NCI-H1694 (cell line): ENCODE measurements at places on chromosomes 1 and 21.

DNA sequence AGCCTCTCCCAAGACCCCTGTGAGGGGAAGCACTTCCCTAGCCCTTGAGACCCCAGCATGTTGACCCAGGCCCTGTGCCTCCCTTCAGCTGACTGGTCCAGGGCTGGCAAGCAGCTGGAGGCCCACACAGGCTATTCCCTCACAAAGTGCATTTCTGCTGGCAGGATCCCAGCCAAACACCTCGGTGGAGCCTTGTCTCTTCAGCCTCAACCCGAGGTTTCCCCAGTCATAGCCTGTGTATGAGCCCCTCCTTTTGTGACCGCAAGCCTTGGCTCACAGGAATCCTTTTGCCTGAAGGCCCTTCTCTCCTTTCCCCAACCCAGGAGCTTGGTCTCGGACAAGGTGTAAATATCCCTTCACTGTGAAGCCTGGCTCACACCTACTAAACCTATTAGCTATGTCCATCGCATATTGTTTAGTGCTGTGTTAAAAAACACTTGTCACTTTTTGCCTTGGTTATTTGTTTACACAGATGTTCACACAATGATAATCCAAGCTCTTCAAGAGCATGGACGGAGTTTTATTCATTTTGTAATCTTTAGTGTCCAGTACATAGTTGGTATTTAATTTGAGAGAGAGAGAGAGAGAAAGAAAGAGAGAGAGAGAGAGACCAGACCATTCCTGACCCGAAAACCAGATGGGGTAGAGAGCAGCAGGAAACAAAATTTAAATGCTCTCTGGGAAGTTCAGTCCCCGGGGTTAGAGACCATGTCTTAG is 8.5 kb upstream of the CD247 start:
- DNase-seq, result no peak

- DNase-seq, result no peak
These were observed 99.4 kb upstream of the TLR5 start for GRCh38 chr1:223242382-223242955.

GRCh38 chr1:94036730-94037129 is 84.2 kb downstream of the ABCA4 start:
- DNase-seq, result no peak

- peak; percentile 61 for DNase-seq
These were observed 223.0 kb downstream of the PLA2G4A start for GRCh38 chr1:187051618-187052232.

- no peak for DNase-seq
These were observed 3.7 kb upstream of the DPT start for GRCh38 chr1:168732736-168733135.

GRCh38 chr1:35637401-35637809 is 3.9 kb downstream of the PSMB2 start:
- DNase-seq, result no peak

- DNase-seq, result peak; percentile 86
These were observed 137.7 kb upstream of the SMYD2 start for GRCh38 chr1:214143006-214143992.

DNA sequence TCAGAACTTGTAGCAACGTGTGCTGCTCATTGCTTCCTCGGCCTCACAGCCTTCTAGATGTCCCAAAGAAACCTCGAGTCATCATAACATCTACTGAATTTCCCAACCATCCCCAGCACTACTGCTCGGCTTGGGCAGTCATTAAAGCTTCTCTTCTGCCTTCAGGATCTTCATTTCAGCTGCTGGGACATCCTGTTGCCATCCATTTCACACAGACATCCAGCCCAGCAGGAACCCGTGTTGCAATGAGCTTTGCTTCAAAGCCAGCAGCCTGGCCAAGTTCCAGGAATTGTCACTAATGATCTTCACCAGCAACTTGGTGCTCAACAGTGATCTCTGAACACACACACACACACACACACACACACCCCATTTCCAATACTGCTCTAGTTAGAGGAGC is 18.5 kb downstream of the WLS start:
- DNase-seq, result peak; percentile 42

DNA sequence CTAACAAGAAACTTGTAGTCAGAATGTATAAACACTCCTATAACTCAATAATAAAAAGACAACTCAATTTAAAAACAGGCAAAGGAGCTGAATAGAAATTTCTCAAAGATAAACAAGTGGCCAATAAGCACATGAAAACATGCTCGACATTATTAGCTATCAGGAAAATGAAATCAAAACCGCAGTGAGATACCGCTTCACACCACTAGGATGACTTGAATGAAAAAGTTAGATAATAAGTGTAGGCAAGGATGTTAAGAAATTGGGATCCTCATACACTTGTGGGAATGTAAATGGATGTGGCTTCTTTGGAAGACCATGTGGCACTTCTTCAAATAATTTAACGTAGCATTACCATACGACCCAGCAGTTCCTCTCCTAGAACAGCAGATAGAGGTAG is 8.9 kb downstream of the RALGPS2 start:
- DNase-seq, result no peak

- DNase-seq, result no peak
These were observed 734 bp downstream of the PTPN22 start for GRCh38 chr1:113870778-113871177.

DNA sequence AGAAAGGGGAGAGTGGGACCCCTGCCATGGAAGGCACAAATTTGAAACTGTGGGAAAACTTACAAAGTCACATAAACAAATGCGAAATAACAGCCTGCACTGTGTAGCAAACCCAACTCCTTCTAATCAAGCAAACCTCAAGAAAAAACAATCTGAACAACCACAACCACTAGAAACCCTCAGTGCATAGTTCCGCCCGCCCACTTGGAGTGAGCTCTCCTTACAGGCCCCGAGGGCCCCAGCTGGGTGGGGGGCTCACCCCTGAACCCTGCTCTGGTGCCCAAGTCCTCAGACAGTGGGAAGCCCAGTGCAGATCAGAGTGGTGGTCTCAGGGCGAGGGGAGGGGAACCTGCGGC is 931 bp upstream of the MXRA8 start:
- no peak for DNase-seq

GRCh38 chr21:41847066-41847804 is 31.9 kb downstream of the PRDM15 start:
- DNase-seq, result no peak

GRCh38 chr1:224057461-224058199 is 56.3 kb upstream of the FBXO28 start:
- no peak for DNase-seq

GRCh38 chr1:236841341-236841740 is 46.2 kb downstream of the MTR start:
- DNase-seq, result no peak

GRCh38 chr1:89523572-89524368 is 859 bp upstream of the LRRC8B start:
- DNase-seq, result peak; percentile 50

GRCh38 chr1:228457017-228457395 is 30.2 kb upstream of the RNF187 start:
- DNase-seq, result no peak

DNA sequence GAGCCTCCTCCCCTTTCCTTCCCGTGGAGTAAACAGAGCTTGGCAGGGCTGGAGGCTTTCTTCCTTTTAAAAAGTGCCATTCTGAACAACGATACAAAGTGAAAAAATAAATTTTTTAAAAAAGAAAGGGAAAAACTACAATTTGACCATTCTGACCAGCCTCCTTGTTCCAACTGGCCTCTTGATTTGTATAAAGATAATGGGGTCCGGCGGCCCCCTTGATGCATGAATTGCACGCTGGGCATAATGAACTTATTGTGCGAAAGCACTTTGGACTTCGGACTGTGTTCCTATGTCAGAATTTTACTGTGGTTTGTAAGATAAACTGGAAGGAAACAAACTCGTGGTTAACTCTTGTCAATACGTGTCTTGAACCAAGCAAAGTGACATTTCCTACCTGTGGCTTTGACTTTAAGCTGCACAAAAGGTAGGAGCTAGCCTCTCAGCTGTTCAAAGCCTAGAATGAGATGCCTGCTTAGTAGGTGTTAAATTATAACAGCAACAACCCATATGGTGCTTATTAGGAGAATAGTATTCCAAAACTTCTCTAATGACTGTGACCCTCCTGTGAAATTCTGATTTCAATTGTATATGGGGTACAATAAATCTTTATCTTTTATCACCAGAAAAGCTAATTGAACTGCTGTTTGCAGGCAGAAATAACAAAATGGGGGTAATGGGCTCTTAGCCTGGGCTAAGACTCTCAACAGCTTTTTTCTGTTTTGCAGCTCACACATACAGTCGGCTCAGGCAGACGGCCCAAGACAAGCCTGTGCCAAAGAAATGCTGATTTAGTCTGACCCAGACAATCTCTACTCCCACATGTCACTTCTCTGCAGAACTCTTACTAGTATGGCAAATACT is 9.3 kb downstream of the IRF2BP2 start:
- peak; percentile 51 for DNase-seq

- DNase-seq, result peak; percentile 46
These were observed 526 bp upstream of the SLC25A24 start for GRCh38 chr1:108200687-108201051.

GRCh38 chr1:179984101-179984500 is 29.5 kb downstream of the CEP350 start:
- no peak for DNase-seq
